ENCODE measurements at places on chromosomes 7 and 10.

DNA sequence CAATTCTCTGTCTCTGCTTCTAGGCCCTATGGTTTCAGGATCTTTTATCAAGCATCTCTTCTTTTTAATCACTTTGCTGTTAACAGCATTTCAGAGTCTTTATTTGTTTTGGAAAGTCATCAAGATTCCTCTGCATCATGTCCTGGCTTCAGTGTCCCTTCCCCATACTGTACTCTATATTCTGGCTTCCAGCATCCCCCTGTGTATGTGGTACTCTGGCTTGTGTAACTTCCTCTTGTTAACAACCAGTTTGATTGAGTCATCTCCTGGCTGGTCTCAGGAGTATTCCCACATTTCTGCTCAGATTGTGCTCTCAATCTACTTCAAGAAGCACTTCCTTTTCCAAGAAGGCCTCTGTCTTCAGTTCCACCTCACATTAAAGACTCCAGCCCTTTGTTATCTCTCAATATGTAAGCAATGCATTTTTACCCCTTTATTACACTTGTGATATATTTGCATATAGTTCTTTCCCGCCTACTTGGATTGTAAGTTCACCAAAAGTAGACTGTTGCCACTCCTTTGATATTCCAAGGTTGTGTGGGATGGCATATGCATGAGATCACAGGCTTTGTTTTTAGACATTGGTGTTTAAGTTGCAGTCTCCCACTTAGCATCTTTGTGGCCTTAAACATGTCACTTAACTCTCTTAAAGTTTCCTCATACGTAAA lies 15.1 kb upstream of the ATE1 start:
- no peak for DNase-seq

DNA sequence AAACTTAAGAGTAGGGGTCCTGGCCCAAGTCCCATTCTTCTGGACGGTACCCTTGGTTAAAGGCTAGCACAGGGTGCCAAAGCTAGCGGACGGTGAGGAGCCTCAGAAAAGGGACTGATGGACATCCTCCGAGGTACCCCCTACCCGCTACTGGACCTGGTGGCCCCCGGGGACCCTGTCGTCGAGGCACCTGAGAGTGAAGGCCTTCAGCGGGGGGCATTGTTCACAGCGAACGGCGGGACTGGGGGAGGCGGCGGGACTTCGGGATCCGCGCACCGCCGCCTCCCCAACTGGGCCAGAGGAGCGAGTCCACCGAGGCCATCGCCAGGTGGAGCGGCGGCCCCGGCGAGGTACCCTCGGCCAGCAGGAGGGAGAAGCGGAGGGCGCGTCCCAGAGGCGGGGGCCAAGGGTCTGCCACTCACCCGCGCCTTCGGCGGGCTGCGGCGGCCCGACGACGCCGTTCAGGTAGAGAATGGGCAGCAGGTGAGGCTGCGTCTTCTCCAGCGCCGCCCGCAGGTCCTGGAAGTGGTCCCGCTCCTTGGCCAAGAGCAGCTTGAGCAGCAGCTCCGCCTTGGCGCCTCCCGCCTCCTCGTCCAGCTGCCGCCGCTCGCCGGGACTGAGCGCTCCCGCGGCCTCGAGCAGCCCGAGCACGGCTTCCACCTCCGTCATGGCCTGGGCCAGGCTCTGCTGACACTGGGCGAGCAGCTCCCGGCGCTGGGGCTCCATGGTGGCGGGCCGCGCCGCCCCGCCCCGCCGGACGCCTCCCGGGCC lies 575 bp downstream of the DLG5 start:
- DNase-seq: peak; percentile 80

DNA sequence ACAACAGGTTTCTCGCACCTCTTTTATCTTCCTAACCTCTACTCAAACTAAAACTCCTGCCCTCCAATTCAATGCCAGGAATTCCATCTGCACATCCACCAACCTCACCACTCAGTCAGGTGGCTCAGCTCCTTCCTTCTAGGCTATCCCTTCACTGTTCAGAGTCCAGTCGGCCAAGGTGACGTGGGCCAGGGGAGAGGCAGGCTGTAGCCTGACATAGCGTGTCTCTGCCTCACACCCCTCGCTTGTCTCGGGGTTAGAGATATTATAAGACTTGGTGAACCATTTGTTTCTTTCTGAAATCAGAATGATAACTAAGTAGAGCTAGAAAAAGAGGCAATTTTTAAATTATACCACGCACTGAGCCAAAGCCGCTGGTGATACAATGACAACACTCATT lies 31.1 kb downstream of the HIPK2 start:
- DNase-seq: no peak

DNA sequence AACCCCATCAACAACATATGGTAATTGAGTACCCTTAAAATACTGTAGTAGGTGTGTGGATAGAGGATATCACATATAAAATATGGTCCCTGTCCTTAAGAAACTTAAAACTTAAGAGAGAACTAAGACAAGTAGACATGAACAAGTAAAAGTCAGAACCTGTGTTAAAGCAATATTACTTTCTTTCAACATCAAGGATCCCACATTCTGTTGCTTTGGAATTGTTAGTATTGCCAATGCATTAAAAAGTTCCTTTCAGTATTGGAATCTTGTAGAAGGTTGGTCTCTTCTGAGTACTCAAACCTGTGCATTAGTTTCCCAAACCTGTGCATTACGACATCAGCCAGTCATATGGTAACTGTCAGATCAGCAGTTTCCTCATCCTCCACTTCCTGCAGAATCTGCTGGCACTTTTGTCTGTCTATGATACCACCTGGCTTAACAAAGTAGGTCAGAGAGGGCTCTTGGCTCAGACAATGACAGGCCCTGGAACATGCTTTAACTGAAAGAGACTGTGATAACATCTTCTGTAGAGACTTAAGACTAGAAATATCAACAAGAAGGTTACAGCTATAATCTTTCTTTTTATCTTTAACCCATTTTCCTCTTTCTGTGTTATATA lies 56.5 kb downstream of the CCDC71L start:
- DNase-seq: no peak
